ENCODE measurements at places on chromosomes 4 and X.

DNA sequence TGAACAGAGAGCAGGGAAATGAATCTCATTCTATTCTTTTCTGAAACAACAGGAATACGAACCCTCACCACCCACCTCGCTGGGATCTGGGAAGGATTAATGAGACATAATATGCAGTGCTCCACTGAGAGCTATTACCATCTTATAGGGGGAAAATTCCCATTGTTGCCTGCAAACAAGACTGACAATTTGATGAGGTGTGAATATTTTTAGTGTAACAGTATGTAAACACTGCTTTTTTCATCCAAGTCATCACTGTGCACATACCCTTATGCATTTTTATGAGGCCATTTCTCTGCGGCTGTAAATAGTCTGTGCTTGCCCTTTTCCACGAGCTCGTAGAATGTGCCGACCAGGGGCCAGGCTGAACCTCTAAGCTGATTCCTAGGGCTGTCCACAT lies 285.6 kb upstream of the CPEB2 start:
- no peak for DNase-seq

DNA sequence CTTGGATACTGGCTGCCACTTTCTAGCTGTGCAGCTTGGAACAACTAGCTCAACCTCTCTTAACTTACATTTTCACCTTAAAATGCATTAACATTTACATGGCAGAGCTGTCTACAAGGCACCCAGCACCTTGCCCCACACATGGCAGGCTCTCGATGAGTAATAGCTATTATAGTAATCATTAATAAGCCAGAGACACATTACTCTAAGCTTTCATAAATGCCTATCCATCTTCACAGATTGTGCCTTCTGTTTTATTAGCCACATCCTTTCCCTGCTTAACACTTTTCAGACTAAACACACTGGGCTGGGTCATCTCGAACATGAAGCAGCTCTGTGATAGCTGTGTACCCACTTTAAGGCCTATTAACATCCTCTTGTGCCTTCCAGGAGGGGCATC lies 83.8 kb upstream of the UCP1 start:
- no peak for DNase-seq

- no peak for DNase-seq
Observed at GRCh38 chr4:140094438-140095420, 59.3 kb downstream of the MAML3 start.

DNA sequence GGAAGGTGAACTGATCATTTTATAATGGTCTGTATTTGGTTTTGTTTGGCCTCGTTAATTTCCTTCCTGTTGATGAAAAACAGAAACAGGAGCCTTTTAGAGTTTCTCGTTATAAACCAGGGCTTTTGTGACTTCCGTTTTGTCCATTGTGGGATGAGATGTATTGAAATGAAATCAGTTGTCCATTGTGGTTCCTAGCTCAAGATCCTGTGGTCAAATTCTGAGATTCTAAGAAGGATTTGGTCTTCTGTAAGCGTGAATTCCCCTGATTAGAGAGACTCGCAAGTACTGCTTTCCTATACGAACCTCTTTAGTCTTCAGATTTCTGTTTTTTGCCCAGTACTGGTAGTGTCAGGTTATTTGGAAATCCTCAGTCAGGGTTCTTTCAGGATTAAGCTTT lies 101.7 kb downstream of the RAPGEF2 start:
- no peak for DNase-seq

DNA sequence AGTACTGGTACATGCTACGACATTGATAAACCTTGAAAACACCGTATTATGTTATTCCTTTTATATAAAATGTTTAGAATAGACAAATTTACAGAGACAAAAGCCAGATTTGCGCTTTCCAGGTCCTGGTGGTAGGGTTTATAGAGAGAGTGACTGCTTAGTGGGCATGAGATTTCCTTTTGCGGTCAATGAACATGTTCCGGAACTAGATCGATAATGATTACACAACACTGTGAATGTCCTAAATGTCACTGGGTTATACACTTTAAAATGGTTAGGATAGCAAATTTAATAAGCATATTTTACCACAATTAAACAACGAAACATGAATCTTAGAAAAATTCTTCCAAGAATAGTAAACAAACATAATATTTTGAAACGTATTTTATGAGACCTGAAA lies 77.3 kb downstream of the MAGEA10 start:
- DNase-seq, result no peak

- DNase-seq, result no peak
Observed at GRCh38 chr4:105280338-105281123, 133.9 kb downstream of the TET2 start.

DNA sequence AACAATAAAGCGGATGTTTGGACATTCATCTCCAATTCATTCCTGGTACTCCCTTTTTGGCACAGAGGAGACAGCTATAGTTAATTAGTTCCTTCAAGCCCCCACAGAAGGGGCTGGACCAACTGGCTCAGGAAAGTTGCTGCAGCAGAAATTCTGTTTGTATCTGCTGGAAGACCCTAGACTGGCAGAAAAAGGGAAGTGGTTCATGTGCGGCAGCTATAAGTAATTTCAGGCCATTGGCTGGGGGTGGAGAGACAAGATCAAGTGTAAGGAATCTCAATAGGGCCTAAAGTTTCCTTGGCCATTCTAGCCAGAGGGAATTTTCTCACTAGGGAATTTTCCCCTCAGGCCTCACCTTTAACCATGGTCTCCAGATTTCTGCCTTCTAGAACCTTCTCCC lies 89.9 kb upstream of the DHX15 start:
- DNase-seq, result no peak

GRCh38 chr4:55932511-55932910 lies 16.2 kb upstream of the CEP135 start:
- no peak for DNase-seq

GRCh38 chrX:3520458-3520857 lies 174.0 kb upstream of the MXRA5 start:
- no peak for DNase-seq

DNA sequence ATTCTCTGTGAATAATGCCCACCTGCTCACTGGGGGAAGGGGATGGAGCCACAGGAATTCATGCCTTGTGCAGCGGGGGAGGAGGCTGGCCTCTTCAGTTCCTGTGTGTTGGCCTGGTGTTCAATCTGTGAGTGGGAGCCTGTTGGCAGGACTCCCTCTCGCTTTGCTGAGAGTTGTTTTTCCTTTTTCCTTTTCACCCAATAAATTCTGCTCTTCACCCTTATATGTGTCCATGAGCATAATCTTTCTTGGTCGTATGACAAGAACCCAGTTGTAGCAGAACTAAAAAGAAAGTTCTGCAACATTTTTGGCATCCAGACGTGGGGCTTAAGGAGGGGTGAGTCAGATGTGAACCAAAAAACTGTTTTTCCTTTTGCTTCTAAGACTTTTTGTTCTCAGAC lies 235.2 kb upstream of the HDX start:
- no peak for DNase-seq

DNA sequence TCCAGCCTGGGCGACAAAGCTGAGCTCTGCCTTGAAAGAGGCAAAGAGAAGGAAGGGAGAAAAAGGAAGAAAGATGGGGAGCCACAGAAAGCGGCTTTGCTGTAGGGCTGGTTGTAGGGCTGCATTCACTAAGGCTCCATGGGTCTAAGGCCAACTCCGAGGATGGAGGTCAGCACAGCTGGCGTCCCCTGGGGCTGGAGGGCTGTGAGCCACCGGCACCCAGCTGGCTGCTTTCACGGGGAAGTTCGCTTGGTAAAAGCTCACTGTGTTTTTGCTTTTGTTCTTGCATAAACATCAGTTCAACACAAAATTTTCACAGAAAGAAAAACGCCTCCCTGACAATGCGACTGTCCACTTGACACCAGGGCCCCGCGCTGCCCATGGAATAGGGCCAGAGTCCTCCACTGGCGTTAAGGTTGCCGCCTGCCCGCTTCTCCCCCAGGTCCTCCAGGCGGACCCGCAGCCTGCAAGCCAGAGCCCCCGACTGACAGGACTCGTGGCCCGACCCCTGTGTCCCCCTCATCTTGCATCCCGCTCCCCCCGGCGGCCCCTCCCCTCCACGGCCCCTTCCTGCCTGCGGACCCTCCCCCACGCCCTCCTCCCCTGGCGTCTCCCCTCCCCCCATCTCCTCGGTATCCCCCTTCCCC lies 1.1 kb downstream of the RNF212 start:
- DNase-seq, result no peak

- peak; percentile 81 for DNase-seq
Observed at GRCh38 chr4:55021214-55021613, 104.2 kb downstream of the KDR start.

- DNase-seq, result no peak
Observed at GRCh38 chr4:1467581-1468458, 61.6 kb upstream of the NKX1-1 start.

GRCh38 chr4:77418333-77418732 lies 187.3 kb upstream of the CXCL13 start:
- DNase-seq, result no peak

DNA sequence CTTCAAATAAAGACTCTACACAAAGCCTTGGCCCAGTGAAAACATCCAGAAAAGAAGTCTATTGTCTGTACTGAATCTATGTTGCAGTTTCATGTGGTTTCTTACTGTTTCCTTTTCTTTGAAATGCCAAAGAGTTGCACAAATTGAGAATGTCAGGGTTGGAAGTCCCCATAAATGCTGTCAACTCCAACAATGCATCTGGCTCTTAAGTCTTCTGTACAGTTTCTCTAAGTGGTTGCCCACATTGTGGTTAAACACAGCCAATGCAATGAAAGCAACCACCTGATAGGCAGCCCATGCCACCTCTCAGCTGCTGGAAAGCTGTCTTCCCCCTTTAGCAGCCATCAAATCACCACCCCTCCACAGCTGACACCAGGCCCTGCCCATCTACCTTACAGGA lies 67.2 kb upstream of the C1GALT1C1 start:
- no peak for DNase-seq

DNA sequence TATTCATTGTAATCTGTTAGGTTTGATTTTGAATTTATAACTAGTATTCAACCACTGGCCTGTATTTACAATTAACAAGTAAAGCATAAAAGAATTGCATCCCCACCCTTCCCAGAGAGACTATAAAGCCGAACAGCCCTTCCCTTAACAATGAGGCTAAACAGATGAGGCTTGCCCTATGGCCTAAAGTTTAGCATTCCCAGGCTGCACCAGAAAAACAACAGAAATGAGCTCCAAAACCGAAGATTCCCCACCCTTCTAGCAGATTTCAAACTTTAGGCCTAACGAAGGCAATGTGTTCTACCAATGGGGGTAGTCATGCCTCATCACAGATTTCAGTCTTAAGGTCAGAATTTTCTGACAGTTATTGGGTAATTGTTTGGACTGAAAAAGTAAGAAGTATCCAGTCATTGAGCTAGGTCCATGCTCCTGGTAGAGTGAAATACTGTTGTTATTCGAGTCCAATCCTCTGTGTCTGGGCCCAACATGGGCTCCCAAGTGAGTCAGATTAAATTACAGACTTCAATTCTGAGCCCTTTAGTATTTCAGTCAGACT lies 197.6 kb downstream of the ANTXR2 start:
- DNase-seq, result no peak

DNA sequence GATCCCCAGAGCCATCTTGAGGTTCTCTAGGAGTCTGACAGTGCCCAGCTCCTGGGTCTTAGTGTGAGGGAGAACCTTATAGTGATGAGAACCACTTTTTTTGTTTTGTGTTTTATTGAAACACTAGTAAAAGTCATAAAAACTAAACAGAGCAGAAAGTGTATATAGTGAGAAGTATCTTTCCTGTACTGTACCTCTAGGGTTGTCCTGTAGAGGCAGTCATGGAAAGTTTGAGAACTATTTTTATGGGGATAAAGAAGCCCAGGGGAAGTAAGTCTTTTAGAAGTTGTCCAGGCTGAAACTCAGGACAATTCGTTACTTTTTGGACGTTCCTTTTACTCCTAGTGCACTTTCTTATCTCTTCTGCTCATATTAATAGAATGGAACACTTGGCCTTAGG lies 40.9 kb downstream of the ADH5 start:
- no peak for DNase-seq

- DNase-seq, result no peak
Observed at GRCh38 chr4:53015681-53016080, 153.6 kb downstream of the RASL11B start.

GRCh38 chr4:15004739-15005301 lies 2.5 kb downstream of the CPEB2 start:
- DNase-seq, result no peak

- no peak for DNase-seq
Observed at GRCh38 chrX:12657881-12658280, 133.3 kb upstream of the PRPS2 start.

GRCh38 chrX:107836958-107837357 lies 11.3 kb downstream of the MID2 start:
- DNase-seq, result no peak

GRCh38 chrX:4825550-4825949 lies 1112.1 kb upstream of the PRKX start:
- no peak for DNase-seq

GRCh38 chr4:85676050-85676425 lies 201.1 kb downstream of the ARHGAP24 start:
- no peak for DNase-seq

DNA sequence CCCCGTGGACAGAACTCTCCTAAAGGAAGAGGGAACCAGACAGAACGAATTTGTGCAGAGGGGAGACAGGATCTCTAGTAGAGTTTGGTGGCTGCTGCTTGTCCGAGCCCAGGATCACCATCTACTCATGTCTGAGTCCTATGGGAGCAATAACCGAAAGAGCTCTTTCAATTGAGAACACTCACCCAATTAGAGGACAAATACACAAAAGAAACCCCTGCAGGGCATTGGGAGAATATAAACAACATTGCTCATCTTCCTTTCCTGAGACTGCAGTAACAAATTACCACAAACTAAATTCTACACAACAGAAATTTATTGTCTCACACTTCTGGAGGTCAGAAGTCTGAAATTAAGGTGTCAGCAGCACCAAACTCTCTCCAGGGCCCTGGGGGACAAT lies 65.6 kb downstream of the SPINK2 start:
- DNase-seq, result no peak

DNA sequence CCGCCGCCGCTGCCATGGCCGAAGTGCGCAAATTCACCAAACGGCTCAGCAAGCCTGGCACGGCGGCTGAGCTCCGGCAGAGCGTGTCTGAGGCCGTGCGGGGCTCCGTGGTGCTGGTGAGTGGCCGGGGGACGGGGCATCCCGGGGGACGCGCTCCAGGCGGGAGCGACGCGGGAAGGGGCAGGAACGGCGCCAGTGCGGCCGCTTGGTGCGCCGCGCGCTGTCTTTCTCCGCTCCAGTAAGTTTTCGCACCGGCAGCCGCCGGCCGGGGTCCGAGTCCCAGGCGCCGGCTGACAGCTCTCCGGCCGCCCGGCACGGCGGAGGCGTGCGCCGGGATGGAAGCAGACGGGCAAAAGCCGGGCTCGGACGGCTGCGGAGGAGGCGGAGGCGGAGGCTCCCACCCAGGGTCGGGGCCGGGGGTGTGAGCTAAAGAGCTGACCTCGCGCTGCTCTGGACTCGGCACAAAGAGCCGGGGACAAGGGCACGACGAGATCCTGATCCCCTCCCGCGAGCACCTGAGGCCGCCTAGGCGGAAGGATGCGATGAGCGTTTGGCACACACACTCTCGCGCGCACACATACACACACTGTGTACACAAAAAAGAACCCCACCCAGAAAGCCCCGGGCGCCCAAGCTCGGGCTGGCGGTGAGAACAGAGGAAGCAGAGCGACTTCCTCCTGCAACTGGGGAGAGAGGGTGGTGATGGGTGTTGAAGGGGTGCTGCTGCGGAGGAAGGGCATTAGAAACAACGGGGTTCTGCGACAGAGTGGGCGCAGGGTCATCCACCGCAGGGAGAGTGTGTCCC lies 545 bp downstream of the DOCK11 start:
- no peak for DNase-seq

GRCh38 chr4:169723207-169723965 lies 34.4 kb downstream of the HPF1 start:
- no peak for DNase-seq

GRCh38 chrX:118383120-118383519 lies 37.2 kb downstream of the WDR44 start:
- DNase-seq, result no peak

- DNase-seq, result no peak
Observed at GRCh38 chrX:110146521-110146920, 143.6 kb downstream of the TMEM164 start.

Data from retinal pigment epithelial cell (primary cell).